ENCODE measurements at places on chromosomes 12 and 14.

DNA sequence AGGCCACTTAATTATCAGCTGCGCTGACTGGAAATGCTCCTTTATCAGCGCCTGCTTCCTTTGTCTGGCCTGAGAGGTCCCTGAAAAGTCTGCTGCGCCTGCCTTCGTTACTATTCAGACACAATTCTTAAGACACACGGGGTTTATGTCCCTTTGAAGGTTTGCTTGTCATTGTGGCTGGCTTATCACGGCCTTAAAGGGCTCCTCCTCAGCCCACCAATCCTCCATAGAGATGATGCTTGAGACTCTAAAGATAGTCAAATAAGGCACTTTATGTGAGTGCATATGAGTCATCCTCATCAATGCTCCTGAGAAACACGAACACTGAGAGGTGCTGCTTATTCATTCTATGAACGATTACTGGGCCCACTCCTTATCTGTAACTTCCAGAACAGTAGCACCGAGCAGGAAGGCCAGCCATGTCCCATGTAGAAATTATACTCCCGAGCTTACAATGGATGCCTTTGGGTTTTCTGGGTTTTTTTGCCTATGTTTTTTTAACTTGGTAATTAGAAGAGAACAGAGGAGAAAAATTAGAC lies 1268.2 kb upstream of the TMEM132C start:
- DNase-seq, result no peak

- peak; percentile 12 for DNase-seq
Observed at GRCh38 chr14:92914087-92914656, 8.8 kb upstream of the CHGA start.

- DNase-seq, result no peak
Observed at GRCh38 chr12:71782017-71782416, 27.4 kb downstream of the RAB21 start.

DNA sequence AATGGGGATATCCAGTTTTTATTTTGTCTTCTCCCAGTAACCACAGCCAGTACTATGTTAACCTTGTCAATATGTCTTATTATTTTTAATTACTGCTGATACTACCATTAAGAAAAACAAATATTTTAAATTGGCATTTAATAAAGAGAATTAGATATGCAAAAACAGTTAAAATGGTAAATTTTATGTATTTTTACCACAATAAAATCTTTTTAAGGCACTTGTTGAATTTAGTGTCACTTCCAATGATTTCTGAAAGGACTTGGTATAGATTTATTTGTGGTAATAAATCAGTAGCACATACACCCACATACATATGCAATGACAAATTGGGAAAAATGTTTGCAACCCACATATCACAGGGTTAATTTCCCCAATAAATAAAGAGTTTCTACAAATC lies 14.0 kb downstream of the CDKN1B start:
- no peak for DNase-seq

DNA sequence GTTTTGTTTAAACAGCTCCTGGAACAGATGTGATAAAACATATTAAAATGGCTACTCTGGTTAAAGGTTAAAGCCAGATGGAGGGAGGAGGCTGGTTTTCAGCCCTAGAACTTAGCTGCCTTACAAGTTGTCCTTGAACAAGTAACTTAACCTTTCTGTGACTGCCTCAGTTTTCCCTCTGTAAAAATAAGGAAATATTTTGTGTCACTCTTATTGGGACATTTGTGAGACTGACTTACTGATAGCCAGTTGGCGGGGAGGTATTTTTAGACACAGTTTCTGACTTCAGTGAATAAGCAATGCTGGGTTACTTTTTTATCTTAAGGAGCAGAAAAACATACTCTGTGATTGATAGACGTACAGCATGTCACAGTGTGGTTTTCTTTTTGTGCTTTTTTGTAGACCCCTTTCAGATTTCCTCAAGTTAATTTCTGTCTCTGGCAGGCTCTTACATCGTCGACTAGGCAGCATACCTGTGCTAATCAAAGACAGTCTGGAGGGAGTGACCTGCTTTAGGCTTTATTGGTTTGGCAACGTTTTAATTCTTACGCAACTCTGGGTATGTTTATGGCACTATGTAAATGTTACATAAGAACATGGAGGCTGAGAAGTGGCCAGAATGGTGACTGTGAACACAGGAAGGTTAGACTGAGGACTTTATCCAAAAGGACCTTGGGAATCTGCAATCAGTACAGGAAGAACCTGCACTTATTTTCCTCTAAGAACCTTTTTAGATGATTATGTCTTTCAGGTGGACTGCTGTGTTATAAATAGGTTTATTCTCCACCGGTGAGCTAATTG lies 3.3 kb downstream of the ACVR1B start:
- no peak for DNase-seq

DNA sequence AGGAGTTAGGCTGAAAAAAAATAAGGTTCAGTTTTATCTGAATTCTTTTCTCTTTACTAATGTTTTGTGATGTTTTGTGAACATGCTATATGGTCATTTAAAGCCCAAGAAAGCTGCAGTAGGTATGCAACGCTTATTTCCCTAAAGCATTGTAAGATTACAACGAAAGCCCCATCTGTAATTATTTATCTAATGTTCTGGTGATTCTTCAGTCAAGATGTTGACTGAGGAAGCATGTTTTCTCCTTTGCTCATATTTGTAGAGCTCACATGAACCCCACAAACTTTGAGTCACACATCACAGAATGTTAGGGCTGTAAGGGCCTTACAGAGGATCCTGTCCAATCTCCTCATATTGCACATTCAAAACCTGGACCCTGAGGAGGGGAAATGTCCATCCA lies 3.2 kb upstream of the TUBA1C start:
- DNase-seq, result no peak

DNA sequence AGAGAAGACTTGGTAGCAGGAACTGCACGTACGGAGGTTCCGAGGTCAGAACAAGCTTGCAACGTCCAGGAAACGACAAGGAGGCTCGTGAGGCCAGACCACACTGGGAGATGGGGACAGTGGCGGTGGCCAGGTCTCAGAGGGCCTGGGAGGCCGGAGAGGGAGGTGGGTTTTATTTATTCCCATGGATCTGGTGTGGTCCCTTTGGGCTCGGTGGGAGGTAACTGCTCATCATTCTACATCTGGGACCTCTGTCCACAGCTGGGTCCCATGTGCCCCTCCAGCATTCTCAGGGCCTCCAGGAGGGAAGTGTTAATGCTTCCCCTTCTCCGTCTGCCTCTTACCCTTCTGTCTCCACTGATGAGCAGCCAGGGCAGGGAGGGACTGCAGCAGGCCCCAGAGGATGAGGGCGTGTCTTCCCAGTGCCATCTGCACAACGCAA lies 35.7 kb upstream of the NCOR2 start:
- no peak for DNase-seq

GRCh38 chr12:126617312-126617711 lies 1552.1 kb downstream of the AACS start:
- DNase-seq, result no peak

DNA sequence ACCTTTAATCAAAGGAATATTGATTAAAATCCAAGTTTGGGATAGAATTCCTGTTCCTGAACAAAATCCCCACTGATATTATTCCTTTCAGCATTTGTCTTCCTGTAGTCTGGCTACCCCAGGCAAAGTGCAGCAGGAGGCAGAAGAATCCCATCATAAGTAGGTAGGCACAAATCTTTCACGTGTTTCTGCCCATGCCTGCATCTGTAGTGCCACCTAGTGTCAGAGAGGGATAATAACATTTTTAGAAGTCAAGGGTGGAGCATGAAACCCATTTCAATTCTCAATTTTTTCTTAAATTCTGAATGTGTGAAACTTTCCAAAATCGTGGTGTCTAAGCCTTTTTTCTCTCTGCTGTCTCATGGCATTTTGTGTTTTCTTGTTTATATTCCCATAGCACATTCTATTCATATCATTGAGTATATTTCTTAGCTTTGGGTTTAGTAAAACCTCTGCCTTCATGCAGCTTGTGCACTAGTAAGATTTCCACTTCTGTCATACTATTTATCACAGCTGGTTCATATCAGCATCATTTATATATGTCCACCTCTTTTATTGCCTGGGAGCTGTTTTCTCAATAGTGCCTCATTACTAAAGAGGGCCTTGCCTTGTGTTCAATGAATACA lies 47.8 kb upstream of the RERG start:
- DNase-seq, result peak; percentile 16

- DNase-seq, result no peak
Observed at GRCh38 chr12:49428793-49429192, 61.5 kb downstream of the SPATS2 start.

- no peak for DNase-seq
Observed at GRCh38 chr12:104694161-104694560, 237.4 kb downstream of the CHST11 start.

- DNase-seq, result no peak
Observed at GRCh38 chr14:102902523-102903247, 19.8 kb upstream of the AMN start.

DNA sequence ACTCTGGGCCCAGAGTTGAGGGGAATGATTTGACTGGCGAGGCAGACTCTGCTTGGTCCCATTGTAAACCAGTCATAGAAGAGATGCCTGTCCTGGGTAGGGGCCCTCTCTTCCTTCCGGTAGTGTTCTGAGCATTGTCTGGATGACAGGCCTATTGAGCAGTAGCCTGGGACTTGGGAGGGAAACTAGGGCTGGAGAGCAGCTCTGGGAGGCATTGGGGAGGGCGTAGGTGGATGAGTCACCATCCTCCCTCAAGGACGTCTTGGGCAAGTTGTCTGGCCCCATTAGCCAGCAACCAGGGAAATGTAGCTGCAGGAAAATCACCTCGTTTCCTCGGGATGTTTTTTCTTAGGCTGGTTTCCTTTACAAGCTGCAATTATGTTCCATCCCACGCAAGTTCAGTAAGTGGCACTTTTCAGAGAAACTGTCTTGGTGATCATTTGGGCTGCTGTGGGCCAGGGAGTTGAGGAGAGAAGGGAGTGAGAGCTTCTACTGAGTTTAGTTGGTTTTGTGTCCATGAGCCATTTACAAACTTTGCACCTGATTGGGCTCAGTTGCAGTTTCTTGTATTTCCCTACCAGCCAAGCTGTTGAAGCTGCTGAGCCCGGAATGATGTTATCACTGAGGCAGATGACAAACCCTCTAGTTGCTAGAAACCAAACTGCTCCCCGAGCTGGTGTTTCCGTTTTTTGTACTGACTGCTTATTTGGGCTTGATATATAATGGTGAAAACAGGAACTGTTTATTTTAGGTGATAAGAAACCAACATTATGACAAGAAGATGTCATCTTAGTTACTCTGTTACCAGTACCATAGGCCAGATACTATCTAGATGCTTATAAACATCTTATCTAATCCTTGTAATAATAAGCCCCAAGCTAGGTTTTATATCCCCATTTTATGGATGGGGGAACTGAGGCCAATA lies 147.6 kb downstream of the CHST11 start:
- peak; percentile 17 for DNase-seq

GRCh38 chr12:48814262-48815125 lies 3.8 kb upstream of the CACNB3 start:
- DNase-seq, result peak; percentile 73
